ENCODE measurements at places on chromosomes 7 and 10.

DNA sequence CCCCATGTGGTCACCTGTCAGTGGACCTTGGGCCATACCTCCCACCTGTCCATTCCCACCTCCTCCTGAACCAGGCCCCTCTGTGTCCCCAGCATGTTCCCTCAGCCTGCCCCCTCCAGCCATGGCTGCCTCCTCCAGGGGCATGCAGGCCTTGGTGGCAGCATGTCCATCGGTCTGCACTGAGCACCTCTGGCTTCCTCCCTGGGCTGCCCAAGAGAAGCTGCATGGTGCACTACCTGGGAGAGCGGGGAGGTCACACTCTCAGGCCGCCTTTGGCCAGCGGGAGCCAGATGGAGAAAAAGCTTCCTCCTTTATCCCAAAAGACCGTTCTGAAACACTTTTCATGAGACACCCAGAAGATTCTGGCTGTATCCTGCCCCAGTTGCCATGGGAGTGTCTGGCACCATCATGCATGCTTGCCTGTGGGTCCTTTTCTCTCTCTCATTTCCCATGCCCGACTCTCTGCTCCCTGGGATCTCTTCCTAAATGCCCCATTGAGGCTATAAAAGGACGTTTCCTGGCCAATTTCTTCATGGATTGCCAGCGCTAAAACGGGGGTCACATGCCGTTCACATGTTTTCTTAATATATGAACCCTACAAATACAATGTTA is 45.5 kb upstream of the MGMT start:
- DNase-seq: no peak

GRCh38 chr7:39735903-39736302 is 112.5 kb downstream of the RALA start:
- DNase-seq: no peak

DNA sequence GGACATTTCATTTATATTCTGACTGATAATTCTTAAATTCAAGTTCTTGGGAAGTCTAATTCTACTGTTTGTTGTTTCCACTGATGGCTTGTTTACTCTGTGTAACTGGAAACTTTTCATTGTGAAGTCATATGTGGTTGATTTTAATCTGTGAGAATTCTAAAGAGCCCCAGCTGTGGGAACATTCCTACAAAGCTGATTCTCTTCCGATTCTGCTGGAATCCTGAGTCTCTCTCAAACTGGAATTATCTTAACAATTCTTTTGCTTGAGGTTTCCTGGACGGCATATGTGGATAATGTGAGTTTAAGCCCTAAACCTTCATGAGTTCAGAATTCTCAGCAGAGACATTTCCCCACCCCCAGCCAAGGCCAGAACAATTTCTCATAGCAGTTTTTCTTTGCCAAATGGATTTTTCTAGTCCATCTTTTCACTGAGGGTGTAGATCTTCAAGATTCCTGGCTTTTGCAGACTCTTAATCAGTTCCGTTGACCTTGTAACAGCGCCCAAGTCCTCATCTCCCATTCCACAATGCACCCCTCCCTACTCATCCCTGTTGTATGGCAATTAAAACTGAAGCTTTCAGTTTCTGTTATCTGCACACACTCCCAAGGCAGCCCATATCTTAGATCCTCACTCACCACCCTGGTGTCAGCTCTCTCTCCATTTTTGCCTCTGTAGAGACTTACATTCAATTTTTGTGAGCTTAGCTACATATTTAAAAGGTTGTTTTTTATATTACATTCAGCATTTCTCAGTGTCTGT is 37.6 kb downstream of the GRM8 start:
- no peak for DNase-seq

GRCh38 chr7:24786306-24786705 is 29.0 kb upstream of the GSDME start:
- DNase-seq: no peak

DNA sequence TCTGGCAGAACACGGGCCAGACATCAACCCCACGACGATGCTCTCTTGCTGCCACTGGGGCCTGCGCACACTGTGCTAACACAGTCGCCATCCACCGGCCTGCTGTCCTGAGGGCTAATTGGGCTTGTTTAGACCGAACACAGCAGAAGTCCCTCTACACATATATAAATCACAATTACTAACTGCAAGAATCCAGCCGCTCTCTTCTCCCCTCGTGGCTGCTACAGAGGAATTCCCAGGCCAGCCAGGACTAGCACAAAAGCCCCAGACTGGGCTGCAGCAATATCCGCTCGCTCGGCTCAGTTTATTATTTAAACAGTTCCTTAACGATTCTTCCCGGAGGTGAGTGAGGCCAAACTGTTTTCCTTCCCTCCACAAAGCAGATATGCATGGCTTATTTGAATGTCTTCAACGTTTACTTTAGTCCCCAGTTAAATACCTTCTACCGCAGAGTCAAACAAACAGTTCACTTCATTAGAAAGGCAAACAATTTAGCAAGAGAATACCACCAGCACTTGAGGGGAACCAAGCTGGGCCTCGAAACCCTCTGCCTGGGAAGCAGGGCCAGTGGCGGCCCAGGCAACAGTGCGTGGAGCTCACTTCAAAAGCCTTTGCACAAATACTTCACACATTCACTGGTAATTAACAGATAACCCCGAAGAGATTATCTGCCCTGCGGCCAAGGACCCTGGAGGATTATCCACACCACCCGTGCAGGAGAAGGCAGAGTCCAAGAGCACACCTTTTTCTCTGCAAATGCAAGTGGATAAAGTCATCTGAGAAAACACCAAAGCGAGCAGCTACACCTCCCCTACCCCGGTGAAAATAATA is 145.3 kb downstream of the GLI3 start:
- DNase-seq: no peak

GRCh38 chr10:110859206-110859972 is 12.3 kb upstream of the PDCD4 start:
- no peak for DNase-seq

GRCh38 chr10:132226586-132227405 is 40.0 kb downstream of the DPYSL4 start:
- DNase-seq: no peak

GRCh38 chr10:79066411-79067240 is 2.1 kb upstream of the ZMIZ1 start:
- peak; percentile 40 for DNase-seq

DNA sequence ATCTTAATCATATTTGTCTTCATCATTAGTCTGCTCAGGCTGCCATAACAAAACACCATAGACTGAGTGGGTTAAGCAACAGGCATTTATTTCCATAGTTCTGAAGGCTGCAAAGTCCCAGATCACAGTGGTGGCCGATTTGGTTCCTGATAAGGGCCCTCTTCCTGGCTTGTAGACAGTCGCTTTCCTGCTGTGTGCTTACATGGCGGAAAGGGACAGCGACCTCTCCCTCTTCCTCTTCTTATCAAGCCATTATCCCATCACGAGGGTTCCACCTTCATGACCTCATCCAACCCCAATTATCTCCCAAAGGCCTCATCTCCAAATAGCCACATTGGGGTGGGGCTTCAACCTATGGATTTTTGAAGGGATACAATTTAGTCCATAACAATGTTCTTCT is 84.0 kb downstream of the LYZL1 start:
- DNase-seq: no peak

DNA sequence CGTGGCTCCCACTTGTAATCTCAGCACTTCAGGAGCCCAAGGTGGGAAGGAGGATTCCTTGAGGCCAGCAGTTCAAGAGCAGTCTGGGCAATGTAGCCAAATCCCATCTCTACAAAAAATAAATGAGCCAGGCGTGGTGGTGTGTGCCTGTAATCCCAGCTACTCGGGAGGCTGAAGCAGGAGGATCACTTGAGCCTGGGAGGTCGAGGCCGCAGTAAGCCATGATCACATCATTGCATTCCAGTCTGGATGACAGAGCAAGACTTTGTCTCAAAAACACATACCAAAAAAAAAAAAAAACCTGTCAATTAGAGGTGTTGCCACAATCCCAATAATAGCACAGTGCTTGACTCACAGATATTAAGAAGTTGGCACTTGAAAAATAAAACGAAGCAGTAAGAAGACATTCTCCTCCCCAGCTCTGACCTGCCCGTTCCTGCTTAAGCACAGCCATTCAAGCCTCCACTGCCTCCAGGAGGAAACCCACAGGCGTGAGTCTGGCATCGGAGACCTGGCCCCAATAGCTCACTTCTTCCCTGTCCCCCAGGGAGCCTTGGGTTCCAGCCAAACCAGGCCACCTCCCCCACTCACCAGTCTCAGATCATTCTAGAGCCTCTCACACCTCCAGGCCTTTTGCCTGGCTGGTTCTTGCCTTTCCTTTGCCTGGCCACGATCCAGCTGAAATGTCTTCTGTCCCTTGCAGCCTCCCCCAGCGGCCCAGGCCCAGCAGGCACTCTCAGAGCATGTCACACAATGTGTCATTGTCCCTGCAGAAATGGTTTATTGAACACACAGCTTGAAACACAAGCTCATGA is 45.3 kb upstream of the GTF2I start:
- DNase-seq: no peak

- no peak for DNase-seq
Observed at GRCh38 chr10:78656417-78657162, 412.2 kb upstream of the ZMIZ1 start.

- DNase-seq: no peak
Observed at GRCh38 chr10:110576220-110576619, 8.7 kb downstream of the SMC3 start.

DNA sequence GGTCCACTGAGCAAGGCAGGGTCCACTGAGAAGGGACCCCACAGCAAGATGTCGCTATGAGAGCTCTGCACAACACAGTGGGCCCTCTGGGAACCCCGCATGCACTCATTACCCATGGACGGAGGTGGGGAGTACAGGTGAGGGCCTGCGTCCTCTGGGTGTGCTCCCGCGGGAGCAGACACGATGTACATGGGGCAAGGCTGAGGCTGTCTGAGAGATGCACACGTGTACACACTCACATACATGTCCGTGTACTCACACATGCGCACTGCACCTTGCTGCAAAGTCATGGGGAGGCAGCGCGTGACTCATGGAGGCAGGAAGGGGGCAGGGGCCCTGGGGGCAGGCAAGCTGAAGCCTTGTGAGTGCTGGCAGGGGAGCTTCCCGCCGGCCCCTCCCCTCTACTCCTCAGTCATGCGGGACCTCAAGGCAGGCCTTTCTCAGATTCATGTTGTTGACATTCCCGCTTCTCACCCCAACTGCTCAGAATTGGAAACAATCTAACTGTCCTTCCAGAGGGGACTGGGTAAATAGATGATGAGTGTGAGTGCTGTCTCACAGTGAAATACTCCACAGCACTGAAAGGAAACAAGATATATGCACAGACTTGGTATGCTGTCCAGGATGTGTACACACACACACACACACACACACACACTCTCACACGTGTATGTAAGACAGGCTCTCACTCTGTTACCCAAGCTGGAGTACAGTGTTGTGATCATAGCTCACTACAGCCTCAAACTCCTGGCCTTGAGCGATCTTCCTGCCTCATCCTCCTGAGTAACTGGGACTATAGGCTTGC is 40.0 kb downstream of the GOLGA7B start:
- no peak for DNase-seq

DNA sequence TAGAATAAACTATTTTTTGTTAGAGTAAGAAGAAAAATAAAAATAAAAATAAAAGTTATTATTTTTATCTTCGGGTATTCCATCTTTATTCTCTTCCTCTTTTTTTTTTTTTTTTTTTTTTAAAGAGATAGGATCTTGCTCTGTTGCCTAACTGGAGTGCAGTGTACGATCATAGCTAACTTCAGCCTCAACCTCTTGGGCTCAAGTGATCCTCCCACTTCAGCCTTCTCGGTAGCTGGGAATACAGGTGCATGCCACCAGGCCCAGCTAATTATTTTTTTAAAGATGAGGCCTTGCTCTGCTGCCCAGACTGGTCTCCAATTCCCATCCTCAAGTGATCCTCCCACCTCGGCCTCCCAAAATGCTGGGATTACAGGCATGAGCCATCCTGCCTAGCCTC is 15.4 kb downstream of the STAM start:
- no peak for DNase-seq

- no peak for DNase-seq
Observed at GRCh38 chr10:49367600-49367999, 28.3 kb downstream of the DRGX start.

DNA sequence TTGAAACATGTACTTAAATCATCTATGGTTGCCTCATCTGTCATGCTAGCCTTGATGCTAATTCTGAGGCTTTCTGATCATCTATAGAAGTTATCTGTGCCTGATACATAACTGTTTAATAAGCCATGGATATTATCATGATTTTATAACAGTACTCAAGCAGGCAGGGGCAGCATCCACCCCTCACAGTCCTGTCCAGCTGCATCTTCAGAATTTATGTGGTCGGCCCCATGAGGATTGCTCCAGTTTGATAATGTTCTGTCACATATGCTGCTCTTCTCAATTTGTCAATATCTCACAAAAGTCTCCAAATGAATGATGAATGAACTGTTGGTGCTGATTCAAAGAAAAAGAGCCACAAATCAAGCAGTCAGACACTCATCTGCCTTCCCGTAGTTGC is 335.1 kb upstream of the POM121L12 start:
- DNase-seq: no peak

- DNase-seq: no peak
Observed at GRCh38 chr10:7193369-7193768, 217.5 kb downstream of the SFMBT2 start.

GRCh38 chr10:111506266-111507034 is 429.6 kb downstream of the ADRA2A start:
- no peak for DNase-seq

- no peak for DNase-seq
Observed at GRCh38 chr7:147658392-147658967, 932.1 kb upstream of the C7orf33 start.

- no peak for DNase-seq
Observed at GRCh38 chr10:104844073-104844472, 203.0 kb downstream of the SORCS3 start.

GRCh38 chr7:135929722-135930141 is 47.4 kb downstream of the MTPN start:
- no peak for DNase-seq

DNA sequence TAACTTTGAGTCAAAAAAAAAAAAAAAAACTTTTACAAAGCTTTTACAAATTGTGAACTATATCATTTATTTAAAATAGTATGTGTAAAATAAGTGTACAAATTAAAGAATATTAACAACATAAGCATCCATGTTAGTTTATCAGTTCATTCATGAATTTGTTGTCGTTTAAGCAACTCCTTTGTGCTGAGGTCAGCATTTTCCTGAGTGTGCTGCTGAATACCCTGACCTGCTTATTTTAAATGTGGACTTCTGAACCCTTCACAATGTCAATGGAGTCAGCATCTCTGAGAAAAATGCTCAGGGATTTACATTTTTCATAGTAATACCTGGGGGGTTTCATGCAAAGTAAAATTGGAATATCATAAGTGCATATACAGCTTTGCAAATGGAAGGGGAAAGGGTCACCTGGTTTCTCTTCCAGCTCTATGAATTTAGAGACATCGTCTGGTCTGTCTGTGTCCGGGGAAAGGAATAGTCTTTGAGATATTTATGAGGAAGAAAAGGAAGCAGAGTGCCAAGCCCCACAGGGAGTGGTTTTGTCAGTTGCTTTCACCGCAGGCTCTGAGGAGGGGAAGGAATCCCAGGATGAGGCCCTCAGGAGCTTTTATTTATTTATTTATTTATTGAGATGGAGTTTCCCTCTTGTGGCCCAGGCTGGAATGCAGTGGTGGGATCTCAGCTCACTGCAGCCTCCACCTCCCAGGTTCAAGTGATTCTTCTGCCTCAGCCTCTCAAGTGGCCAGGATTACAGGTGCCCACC is 125.5 kb upstream of the SVIL start:
- no peak for DNase-seq

GRCh38 chr7:22808140-22808539 is 14.5 kb downstream of the TOMM7 start:
- no peak for DNase-seq

- DNase-seq: no peak
Observed at GRCh38 chr10:94156453-94156852, 162.7 kb downstream of the PLCE1 start.

All from SW 1271 (cell line).